ENCODE measurements at places on chromosomes 1 and 21.

DNA sequence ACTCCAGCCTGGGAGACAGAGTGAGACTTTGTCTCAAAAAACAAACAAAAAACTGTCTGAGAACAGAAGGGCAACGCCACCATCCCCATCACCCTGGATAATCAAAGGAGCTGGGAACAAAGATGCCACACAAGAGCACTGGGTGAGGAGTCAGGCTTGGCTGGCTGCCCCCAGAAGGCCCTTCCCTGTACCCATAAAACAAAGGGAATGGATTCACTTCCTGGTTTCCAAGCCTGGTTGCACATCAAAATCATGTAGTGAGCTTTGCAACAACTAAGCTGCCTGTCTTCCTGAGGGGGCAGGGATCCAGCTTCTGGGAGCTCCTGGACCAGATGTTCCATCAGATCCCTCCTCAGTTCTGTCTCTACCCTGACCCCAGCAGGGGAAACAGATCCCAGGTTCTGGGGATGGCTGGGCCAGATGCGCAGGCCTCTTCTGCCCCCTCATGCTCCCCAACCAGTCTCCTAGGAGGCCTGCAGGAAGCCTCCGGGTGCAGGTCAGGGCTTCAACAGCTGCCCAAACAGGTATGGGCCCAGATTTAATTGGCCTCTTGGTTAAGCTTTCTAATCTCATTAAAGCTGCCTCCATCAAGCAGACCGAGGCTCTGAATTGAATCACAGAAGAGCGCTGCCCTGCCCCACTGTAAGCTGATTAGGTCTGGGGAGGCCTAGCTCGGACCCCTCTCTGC lies 97.8 kb downstream of the MRPL37 start:
- no peak for DNase-seq

DNA sequence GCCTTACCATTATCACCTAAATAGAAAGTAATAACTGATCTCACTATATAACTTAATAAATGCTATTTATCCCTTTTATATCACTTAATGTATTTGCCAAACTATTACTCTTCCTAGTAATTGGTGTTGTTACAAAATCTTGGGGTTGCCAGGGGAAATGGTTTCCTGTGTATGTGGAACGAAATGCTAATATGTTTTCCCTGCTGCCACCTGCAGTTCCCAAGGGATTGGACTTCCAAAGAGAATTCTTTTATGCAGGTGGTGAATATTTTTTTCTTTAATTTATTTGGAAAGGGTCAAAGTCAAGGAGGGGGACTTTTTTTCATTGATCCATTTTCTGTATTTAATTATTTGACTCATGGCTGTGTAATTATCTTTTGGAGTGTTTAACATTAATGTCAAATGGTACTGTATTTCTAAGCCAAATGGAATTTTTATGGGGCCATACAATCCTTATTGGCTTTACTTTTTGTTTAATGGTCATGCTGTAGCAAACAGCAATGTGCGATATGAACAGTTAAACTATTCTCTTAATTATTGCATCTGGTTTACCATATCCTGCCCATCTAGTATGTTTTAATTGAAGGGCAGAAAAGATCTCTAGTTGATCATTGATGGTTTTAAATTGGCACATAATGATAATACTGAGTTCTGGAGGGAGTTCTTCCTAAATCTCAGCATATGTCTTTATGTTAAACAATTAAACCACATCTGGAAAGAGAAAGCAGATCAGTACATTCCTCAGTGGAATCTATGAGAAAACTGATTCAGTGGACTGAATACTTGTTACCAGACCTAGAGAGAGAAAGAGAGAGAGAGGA lies 486.3 kb downstream of the TTLL7 start:
- DNase-seq: no peak

DNA sequence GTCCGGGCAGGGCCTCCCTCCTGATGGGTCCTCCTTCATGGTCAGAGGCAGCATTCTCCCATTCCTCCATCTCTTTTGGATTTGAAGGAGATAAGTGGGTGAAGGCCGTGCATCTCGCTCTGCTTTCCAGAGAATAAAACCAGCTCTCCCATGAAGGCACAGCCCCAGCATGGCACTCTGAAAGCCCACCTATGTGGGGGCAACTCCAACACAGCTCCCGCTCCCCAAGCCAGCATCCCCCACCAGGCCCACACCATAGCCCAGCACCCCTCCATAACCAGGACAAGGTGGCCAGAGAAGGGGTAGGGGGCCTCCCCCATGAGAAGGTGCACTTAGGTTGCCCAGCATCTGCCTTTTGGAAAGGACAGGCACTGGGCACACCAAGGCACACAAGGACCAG lies 112.2 kb downstream of the PDE9A start:
- DNase-seq: no peak

GRCh38 chr1:65866439-65866838 lies 73.7 kb downstream of the PDE4B start:
- DNase-seq: no peak

DNA sequence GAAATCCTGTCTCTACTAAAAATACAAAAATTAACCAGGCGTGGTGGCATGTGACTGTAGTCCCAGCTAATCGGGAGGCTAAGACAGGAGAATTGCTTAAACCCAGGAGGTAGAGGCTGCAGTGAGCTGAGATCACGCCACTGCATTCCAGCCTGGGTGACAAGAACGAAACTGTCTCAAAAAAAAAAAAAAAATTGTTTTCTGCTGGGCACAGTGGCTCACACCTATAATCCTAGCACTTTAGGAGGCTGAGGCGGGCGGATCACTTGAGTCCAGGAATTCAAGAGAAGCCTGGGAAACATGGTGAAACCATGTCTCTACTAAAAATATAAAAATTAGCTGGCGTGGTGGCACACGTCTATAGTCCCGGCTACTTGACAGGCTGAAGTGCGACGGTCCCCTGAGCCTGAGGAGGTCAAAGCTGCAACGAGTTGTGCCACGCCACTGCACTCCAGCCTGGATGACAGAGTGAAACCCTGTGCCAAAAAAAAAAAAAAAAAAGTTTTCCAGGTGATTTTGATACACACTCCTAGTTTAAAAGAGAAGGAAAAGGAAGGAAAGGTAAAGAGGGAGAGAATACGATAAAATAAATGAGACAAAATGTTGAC lies 31.7 kb downstream of the ABL2 start:
- DNase-seq: no peak

DNA sequence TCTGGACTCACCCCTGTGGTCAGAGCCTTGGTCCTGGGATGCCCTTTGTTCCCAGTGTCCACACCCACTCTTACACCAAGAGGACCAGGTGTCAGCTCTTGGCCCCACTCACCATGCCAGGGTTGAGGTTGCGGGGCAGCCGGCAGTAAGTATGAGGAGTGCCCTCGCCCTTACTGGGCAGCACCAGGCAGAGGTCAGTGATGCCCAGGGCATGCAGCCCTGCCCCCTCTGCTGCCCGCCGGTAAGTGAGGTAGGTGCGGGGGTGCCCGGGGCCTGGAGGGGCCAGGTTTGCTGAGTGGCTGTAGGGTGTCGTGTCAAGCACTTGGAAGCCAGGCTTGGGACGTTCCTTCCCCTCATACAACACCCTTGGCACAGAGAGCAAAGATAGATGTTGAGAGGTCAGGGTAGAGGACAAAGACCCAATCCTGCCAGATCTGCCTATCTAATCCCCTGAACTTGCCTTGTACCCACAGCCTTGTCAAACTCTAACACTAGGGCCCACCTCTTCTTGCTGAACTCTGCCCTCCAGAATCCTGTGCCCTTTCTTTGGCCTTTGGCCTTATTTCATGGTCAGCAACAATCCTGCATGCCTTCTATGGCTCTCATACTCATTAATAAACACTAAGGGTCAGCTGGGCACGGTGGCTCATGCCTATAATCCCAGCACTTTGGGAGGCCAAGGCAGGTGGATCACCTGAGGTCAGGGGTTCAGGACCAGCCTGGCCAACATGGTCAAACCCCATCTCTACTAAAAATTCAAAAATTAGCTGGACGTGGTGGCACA lies 3.6 kb downstream of the DENND4B start:
- DNase-seq: no peak

Data from GOT3 (cell line).